ENCODE measurements at places on chromosomes 16 and 17. TPM values are rescaled to one million over a fixed set of nuclear protein-coding genes. Genes with fewer than 3 reads are reported as not detected.

DNA sequence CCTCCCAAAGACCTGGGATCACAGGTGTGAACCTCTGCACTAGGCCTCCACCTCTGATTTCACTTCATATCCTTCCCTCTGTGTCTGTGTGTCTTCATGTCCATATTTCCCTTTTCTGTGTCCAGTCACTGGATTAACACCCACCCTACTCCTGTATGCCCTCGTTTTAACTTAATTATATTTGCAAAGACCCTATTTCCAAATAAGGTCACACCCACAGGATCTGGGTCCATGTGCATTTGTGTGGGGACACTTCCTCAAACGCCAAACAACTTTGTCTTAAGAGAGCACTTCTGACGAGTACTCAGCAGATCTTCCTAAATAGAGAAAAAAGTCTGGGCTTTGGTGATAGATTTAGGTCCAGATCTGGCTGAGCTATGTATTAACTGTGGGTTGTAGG, 56.3 kb downstream of the MPHOSPH6 start:
- no peak for DNase-seq

GRCh38 chr17:6366221-6366666, 68.7 kb downstream of the AIPL1 start:
- no peak for DNase-seq

- DNase-seq: no peak
Observed at GRCh38 chr17:77274096-77274845, 133.5 kb downstream of the SEC14L1 start.

- DNase-seq: peak; percentile 67
Observed at GRCh38 chr16:85717393-85718152, 28.8 kb upstream of the GINS2 start.

- no peak for DNase-seq
Observed at GRCh38 chr16:25478476-25478875, 213.3 kb upstream of the HS3ST4 start.

GRCh38 chr16:82924075-82924854, 297.5 kb downstream of the CDH13 start:
- no peak for DNase-seq

GRCh38 chr16:49531931-49532840, 158.6 kb downstream of the C16orf78 start:
- no peak for DNase-seq

TPSB2 gene
- 4.3 TPM for polyA plus RNA-seq

DNA sequence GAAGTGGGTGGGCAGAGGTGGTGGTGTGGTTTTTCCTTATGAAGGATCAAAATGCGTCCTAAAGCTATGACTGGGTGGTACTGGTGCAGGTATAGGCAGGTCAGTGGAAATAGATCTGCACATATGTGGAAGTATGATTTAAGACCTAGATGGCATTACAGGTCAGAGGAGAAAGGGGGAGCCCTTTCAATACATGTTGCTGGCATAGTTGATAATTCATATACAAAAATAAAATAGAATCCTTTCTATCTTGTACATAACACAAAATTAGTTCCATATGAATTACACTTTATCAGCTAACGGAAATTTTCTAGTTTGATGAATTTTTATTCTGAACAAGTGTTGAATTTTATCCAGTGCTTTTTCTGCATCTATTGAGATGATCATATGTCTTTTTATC, 20.8 kb upstream of the PIK3R5 start:
- no peak for DNase-seq

- DNase-seq: no peak
Observed at GRCh38 chr16:13923703-13924298, 3.8 kb downstream of the ERCC4 start.

DNA sequence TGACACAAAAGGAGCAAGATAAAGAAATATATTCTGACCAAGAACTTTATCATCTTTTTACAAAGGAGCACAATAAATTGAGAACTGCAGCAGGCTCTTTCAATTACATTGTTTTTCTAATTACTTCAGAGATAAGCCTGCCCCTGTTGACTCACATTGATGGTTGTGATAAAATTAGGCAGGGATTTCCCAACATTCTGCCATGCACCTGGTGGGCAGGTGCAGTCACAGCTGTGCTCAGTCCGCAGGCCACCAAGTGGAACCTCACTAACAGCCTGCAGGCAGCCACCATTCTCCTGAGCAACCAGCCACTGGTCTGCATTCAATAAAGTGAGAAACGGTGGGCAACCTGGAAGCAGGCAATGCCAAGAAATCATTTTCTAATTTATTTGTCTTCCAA, 5.1 kb downstream of the FANCA start:
- no peak for DNase-seq

- no peak for DNase-seq
Observed at GRCh38 chr17:60557805-60558204, 31.8 kb upstream of the APPBP2 start.

DNA sequence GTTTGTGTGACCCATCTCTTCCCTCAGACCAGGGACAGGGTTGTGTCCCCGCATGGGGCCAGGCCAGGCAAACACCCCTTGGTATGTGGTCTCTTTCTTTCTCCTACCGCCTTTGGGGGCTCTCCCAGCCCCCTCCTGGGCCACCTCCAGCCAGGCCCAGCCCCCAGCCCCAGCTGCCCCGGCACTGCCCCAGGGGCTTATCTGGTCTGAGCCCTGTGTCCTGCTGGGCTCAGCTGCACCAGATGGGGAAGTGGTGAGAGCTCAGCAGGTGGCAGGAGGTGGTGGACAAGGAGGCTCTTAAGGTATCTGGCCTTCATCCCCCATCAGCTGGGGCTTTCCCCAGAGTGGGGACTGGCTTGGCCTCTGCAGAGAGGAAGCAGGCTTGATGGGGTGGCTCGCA, 8.7 kb downstream of the ADAM11 start:
- DNase-seq: no peak

C16orf96 gene
- 0.04 TPM for polyA plus RNA-seq

GRCh38 chr16:82282662-82283061, 112.6 kb upstream of the MPHOSPH6 start:
- no peak for DNase-seq

GRCh38 chr17:40110026-40110845, 9.8 kb upstream of the NR1D1 start:
- peak; percentile 44 for DNase-seq

- DNase-seq: no peak
Observed at GRCh38 chr17:71765437-71765836, 355.4 kb upstream of the SOX9 start.

EXOC3L1 gene
- 3.4 TPM for polyA plus RNA-seq

GRCh38 chr16:1024138-1024537, 42.6 kb downstream of the SOX8 start:
- DNase-seq: no peak

- DNase-seq: no peak
Observed at GRCh38 chr17:66551839-66552238, 249.4 kb downstream of the PRKCA start.

EVI2A gene
- 2.5 TPM for polyA plus RNA-seq

FOXN1 gene
- not detected for polyA plus RNA-seq

DNA sequence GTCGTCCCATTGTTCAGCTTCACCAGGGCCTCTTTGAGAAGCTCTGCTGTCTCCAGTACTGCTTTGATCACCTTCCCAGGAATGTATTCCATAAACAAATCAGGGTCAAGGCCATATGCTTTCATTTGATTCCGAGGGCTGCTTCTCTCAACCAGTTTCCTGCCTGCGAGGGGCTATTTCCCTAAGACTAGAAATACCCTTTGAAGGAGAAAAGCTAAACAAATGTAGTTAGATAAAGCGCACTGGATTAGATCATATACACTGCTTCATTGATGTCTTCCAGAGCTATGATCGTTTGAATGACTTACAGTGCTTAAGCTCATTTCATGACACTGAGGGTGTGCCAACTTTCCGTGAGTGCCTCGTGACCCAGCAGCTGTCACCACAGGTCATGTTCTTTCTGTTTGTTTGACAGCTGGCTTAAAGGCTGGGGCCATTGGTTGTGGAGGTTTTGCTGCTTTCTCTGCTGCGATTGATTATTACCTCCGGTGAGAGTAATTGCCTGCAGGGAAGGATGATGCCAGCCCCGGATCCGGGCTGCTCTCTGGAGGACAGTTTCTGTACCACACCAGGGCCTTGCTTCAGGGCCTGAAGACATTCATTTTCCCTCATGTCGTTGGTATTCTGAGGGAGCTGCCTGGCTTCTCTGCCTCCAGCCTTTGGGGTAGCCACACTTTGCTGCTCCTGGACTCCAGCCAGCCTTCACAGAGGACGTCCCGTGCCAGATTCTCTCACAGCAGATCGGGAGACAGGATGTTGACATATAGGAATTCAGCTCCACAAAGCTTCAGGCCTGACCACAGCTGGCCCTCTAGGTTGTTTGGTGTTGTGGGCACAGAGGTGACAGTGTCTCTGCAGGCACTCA, 3.9 kb downstream of the TIMM22 start:
- no peak for DNase-seq

DNA sequence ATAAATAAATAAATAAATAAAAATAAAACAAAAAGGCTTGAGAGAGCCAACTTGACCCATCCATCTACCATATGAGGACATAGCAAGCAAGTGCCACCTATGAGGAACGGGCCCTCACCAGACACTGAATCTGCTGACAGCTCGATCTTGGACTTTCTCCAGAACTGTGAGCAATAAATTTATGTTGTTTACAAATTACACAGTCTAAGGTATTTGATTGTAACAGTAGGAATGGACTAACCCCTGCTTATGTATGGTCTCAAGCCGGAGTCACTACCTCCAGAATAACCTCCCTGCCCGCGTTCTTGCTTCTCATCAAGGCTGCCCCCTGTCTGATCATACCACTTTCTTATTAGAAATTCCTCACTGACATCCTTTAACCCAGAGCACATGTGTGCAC, 9.9 kb downstream of the SLC5A11 start:
- DNase-seq: no peak

DNA sequence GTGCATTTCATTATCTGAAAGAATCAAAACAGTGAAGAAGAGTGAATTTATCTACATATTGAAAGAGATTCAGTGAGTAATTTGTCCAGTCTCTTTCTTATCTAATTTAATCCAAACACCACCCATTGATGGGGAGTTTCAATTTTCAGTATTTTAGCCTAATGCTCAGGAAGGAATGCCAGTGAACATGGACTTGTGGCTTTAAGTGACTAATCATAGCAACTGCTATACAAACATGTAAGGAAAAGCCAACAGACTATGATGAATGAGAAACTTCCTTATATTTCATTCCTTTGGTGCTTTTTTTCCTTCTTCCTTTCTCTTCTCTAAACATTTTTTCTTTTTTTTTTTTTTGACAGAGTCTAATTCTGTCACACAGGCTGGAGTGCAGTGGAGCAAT, 885.8 kb downstream of the KCNJ2 start:
- no peak for DNase-seq

TNFRSF17 gene
- not detected for polyA plus RNA-seq

DNA sequence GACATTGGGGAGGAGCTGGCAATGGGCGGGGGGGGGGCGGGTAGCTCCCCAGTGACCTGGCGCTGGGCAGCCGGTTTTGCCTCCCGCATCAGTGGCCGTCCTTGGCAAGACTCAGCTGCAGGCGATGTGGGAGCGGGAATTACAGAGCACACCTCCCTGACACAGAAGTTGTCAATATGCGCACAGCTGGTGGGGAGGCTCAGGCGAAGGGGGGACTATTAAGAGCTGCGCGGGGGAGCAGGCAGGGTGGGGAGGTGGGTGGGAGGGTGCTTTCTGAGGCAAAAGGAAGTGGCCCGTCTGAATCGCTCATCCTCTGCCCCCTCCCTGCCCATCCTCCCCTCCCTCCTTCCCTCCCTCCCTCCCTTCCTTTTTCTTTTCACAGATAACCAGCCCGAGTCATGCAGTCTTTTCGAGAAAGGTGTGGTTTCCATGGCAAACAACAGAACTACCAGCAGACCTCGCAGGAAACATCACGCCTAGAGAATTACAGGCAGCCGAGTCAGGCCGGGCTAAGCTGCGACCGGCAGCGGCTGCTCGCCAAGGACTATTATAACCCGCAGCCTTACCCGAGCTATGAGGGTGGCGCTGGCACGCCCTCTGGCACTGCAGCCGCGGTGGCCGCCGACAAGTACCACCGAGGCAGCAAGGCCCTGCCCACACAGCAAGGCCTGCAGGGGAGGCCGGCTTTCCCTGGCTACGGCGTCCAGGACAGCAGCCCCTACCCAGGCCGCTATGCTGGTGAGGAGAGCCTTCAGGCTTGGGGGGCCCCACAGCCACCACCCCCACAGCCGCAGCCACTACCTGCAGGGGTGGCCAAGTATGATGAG, 44.0 kb downstream of the SREBF1 start:
- DNase-seq: peak; percentile 66

GRCh38 chr16:58128711-58129096, 477 bp downstream of the CFAP20 start:
- no peak for DNase-seq

DNA sequence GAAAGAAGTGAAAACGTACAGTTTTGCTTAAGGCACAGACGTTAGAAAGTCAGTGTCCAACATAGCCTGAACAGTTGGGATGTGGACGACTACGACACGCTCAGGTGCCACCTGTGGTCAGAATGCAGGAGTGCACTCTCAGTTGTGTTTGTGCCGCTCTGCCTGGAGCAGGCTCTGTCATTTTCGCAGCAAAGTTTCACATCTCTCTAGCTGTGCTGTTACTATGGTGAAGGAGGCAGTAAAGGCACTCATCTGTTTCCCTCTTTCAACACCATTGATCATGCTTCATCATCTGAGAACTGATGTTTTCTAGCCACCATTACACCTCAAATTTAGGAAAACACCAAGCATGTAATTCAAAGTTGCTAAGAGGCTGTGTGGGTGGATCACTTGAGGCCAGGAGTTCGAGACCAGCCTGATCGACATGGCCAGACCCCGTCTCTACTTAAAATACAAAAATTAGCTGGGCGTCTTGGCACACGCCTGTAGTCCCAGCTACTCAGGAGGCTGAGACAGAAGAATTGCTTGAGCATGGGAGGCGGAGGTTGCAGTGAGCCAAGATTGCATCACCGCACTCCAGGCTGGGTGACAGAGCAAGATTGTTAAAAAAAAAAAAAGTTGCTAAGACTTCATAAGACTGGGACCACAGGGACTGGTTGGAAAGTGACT, 44.9 kb upstream of the DNAJA2 start:
- no peak for DNase-seq

- no peak for DNase-seq
Observed at GRCh38 chr16:30985401-30986128, 558 bp downstream of the HSD3B7 start.

GRCh38 chr17:30970831-30971567, at the start of gene RNF135:
Gene RNF135, plus strand, starts transcription at chr17:30971039. Its CDS starts 35 bp downstream, at chr17:30971074.
- peak; percentile 90 for DNase-seq

DNA sequence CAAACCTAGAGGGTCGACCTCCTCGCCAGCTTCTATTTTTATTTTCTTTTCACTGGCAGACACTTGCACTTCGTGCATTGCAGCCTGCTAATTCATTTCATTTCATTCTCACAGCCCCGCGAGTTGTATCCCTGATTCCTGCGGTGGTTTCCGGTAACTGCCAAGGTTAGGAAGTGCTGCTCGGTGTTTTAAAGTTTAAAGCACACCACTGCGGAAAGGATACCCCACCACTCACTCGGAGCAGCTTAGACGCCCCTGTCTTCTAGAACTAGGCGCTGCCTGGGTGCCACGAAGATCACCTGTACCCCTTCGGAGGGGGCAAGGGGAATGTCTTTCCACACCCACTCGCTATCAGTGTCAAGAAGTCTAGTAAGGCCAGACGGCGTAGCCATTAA, 509 bp downstream of the CNEP1R1 start:
- no peak for DNase-seq

DNA sequence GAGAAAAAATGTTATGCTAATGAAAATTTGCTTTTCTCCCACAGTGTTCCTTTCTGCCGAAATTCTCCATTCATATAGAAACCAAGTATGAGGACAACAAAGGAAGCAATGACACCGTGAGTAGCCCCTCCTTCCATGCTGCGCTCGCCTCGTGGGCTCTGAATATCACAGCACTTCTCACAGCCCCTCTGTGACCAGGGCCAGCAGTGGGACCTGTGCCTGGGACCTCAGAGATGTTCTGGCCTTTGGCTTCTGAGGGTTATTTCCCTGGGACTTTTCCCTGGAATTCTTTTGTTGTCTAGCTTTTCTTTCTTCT, 139.6 kb upstream of the NOL11 start:
- DNase-seq: no peak

All from heart left ventricle (tissue), 16 donors.